ENCODE measurements at places on chromosomes 5 and 9.

- no peak for DNase-seq
Measured at GRCh38 chr9:134267881-134268724, 58.2 kb upstream of the RXRA start.

DNA sequence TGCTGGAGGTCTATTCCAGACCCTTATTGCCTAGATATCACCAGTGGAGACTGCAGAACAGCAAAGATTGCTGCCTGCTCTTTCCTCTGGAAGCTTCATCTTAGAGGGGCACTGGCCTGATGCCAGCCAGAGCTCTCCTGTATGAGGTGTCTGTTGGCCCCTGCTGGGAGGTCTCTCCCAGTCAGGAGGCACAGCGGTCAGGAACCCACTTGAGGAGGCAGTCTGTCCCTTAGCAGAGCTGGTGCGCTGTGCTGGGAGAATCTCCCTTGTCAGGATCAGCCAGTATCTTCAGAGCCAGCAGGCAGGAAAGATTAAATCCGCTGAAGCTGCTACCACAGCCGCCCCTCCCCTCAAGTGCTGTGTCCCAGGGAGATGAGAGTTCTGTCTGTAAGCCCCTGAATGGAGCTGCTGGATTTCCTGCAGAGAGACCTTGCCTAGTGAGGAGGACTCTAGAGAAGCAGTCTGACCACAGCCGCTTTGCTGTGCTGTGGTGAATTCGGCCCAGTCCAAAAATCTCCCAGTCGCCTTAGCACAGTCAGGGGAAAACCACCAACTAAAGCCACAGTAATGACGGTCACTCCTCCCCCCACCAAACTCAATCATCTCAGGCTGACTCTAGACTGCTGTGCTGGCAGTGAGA lies 124.1 kb downstream of the JAKMIP2 start:
- no peak for DNase-seq

DNA sequence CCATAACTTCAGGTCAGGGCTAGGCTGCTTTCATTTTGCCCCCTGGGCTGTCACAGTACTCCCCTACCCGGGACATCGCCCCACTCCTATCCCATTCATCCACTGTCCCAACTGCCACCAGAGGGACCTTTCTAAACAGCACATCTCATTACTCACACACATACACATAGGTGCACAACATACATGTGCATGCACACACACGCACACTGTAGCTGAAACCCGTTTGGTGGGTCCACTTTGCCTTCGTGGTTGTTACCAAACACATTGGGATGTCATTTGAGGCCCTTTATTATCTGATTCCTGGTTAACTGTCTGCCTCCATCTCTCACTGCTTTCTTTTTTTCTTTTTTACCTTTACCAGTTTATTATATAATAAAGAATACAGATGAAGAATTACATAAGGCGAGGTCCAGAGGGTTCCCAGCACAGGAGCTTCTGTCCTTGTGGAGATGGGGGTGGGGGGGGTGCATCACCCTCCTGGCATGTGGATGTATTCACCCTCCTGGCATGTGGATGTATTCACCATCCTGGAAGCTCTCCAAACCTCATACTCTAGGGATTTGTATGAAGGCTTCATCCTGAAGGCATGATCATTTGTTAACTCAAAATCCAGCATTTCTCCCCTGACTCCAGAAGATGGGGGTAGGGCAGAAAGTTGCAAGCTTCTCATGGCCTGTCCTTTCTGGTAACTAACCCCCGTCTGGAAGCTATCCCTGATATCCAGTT lies 186.0 kb downstream of the GOLPH3 start:
- peak; percentile 60 for DNase-seq

DNA sequence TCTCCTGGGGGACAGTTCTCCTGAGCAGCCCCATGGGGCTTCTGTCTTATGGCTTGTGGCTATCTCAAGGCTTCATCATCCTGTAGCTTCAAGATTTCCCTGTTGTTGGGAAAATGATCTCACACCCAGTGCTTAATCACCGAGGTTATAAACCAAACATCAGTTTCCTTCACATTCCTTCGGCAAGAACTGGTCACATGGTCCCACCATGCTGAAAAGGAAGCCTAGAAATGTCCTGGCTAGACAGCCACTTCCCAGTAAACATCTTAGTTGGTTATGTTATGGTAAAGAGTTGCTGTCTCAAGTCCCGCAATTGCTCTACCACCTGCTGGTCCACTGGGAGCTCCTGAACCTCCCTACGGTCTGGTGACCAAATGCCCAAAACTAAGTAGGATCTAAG lies 66.0 kb downstream of the RAB3C start:
- no peak for DNase-seq

DNA sequence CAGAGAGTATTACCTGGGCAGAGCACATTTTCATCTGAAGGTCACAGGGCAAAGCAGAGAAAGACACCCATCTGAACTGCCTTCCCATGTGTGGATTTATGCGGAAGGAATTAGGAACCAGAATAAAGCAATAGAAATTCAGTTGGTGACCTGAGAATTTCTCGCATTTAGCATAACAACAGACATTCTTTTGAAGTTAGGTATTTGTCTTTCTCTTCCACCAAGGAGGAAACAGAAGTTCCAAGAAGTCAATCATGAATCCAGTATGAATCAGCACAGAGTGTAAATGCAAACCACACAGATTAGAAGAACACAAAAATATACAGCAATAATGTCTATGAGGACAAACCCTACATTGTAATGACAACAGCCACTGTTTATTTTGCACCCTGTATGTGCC lies 515.2 kb upstream of the BRINP1 start:
- no peak for DNase-seq

GRCh38 chr5:34738381-34738780 lies 82.3 kb downstream of the RAI14 start:
- no peak for DNase-seq

DNA sequence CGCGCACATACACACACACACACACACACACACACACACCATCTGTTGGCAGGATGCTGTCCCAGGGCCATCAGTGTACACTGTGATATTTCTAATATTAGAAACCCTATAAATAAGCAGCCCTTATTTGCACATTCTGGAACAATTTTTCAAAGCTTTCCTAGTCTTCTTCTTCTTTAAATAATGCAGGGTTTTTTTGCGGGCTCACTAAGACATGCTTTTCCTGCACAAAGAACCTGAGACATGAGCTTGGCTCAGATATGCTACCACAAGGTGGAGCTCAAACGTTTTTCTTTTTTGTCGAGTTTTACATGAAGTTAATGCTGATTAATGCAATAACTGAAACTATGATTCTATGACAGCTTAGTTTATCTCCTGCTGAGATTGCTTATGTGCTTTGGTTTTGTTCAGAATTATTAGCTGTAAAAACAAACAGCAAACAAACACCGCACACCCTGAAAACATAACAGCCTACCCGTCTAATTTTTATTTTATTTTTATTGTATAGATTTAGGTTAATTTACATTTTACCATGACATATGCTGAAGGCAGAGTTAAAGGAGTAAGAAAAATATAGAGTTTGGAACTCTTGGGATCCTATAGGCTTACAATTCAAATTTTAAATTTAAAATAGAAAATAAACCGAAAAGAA lies 95.8 kb downstream of the ALDH1A1 start:
- peak; percentile 24 for DNase-seq

- no peak for DNase-seq
Measured at GRCh38 chr5:175392236-175392635, 51.7 kb downstream of the DRD1 start.

- DNase-seq = no peak
Measured at GRCh38 chr9:134226221-134226930, 62.0 kb upstream of the RNU6ATAC start.

GRCh38 chr9:90559075-90560073 lies 83.2 kb downstream of the DIRAS2 start:
- DNase-seq = no peak

DNA sequence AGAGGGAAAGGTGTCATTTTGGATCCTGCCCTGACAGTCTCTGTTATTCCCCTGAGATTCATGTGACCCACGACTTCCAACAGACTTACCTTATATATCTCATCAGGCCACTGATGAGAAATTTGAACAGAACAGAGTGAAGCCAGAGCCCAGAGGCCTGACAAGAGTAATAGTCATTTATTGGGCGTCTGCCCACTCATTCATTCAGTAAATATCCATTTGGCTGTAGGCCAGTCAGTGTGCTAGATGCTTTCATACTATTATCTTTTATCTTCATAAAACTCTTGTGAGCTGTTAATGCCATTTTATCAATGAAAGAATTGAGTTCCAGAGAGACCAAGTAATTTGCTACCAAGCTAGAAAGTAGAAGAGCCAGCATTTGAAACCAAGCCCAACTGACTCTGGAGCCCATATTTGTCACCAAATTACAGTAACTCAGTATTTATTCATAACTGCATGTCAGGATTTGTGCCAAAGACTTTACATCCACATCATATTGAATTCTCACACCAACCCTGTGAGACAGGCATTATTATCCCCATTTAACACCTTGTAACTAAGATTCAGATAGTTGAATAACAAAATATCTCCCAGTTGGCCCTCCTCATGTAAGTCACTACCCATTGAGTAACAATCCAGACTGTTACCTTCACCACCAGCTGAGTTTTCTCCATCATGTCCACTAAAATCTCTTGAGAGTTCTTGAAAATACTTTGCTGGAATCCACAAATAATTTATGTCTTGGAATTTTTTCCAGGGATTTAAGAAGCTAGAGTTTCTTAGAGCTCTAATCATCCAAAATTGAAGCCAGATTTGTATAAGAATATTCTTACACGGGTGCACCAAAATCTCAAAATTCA lies 2.5 kb downstream of the PTPDC1 start:
- DNase-seq = no peak

DNA sequence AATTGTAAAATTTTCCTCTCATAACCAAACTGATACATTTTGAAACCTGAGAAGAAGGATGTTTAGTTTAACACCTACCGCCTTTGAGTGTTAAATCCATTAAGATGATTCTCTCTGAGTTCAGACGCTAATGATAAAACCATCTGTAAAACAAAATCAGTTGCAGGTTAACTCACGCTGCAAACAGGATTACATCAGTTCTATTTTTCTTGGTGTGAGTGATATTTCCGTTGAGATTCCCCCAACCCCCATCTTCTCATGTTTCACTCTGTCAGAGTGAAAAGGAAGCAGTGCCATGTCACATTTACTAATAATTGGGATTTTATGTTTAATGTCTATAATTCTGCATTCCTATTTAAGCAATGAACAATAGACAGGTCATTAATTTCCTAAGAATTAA lies 146.5 kb downstream of the FANCC start:
- no peak for DNase-seq

DNA sequence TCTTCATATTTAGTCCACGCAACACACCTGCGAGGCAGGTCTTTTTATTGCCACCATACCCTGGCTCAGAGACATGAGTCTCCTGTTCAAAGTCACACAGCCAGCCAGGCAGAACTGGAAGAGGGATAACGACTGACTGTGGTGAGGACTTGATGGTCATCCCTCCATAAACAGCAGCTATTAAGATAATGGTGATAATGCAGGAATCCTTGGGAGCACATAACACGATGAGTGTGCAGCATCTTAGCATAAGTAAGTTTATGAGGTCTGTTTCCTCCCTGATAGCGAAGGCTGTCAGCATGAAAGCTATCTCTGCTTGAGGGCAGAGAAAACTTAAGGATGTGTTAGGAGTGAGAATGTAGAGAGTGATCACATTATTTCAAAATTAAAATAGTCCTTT lies 30.9 kb downstream of the KCTD16 start:
- DNase-seq = no peak

GRCh38 chr5:5270958-5271785 lies 131.0 kb downstream of the ADAMTS16 start:
- DNase-seq = no peak

DNA sequence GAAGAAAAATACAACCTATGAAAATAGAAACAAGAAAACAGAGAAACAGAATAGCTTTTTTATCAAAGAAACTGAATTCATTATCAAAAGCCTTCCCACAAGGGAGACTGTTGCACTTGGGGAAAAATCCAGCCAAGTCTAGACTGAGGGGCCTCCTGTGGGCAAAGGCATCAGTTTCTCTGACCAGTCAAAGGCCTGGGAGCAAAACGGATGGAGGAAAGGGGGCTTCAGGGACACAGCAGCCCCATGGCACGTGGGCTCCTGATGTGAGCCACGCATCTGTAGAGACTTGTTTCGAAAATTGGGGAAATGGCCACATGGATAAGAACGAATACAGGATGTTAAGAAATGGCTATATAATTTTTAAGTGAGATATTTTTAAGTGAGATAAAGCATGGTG lies 21.1 kb downstream of the ZDHHC11B start:
- no peak for DNase-seq

- no peak for DNase-seq
Measured at GRCh38 chr9:4973246-4973645, 11.8 kb upstream of the JAK2 start.

- DNase-seq = no peak
Measured at GRCh38 chr5:139882961-139883539, 87.4 kb downstream of the PSD2 start.

- no peak for DNase-seq
Measured at GRCh38 chr5:122064992-122065391, 13.1 kb downstream of the LOX start.

GRCh38 chr9:122518226-122518625 lies 715 bp upstream of the OR1J4 start:
- no peak for DNase-seq

GRCh38 chr5:145467446-145467845 lies 367.7 kb downstream of the PRELID2 start:
- DNase-seq = no peak

DNA sequence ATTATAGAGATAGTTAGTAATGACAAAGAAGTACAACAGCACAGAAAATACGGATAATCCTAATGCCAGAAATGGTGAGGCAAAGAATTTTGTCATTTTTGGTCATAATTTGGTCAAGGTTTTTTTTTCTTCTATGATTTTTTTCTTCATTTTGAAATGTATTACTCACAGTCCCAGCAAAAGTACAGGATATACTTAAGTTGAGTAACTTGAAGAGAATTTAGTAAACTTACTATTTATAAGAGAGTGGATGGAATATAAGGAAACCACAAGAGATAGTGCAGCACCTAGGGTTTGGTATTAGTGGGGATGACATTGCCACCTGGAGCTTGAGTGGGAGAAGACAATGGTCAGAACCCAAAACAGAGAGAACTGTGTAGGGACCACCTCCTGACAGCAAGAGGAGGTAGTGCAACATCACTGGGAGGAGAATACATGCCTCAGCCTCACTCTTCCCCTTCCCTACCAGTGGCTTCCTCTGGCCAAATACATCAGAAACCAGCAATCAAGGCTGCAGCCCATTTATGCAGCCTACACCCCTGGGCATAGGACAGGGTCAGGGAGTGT lies 434.5 kb upstream of the TRPC7 start:
- DNase-seq = no peak

DNA sequence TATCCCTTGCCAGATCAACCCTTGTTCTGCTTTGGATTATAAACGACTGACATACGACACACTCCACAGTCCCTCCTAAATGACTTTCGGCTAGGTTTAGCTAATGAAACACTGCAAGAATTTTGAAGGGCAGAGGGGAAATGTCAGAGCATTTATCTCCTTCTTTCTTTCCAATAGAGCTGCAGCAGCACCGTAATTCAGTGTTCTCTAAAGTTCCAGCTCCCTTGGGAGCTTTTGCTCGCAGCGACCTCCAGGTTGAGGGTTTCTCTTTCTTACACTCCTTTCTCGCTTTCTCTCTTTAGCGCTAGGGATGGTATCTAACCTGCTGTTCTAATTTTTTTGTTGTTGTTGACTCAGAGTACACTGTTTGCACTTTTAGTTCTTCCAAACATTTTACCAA lies 467.1 kb upstream of the ST8SIA4 start:
- DNase-seq = no peak

All from brain pericyte (primary cell).